ENCODE measurements at places on chromosomes 6 and 20. TPM values are rescaled to one million over a fixed set of nuclear protein-coding genes. Genes with fewer than 3 reads are reported as not detected.

The RIPPLY2 gene
- not detected for total RNA-seq

The EEF1A2 gene
- 20.0 TPM for total RNA-seq

The CD93 gene
- 0.07 TPM for total RNA-seq

- no peak for DNase-seq
Observed at GRCh38 chr6:167571550-167571949, 246.7 kb downstream of the TTLL2 start.

- DNase-seq: no peak
Observed at GRCh38 chr20:63587776-63588591, 13.9 kb upstream of the HELZ2 start.

GRCh38 chr6:6946206-6947155 lies 161.3 kb upstream of the RREB1 start:
- no peak for DNase-seq

- DNase-seq: peak; percentile 83
Observed at GRCh38 chr6:13953061-13953705, 28.4 kb downstream of the RNF182 start.

GRCh38 chr6:78693835-78694234 lies 173.5 kb upstream of the IRAK1BP1 start:
- DNase-seq: no peak

DNA sequence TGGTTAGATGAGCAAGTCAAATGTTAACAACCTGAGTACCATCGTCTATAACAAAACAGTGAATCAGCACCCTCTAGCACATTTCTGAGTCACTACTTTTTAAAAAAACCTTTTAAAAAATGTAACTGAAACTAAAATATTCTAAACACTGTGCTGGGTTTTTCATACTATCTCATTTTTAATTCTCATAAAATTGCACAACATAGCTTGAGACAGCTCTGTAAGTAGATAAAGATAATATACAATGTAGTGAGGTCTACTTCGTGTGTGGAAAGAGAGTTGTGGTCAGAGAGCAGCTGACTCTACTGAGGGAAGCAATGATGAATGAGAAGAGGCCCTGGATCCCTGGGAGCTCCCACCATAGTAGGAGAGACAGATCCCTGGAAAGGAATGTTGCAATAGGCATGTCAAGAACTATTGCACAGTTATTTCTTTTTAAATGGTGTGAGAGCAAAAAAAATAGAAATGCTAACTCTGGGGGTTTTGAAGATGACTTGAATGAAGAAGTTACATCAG lies 13.6 kb upstream of the CALHM6 start:
- peak; percentile 71 for DNase-seq

DNA sequence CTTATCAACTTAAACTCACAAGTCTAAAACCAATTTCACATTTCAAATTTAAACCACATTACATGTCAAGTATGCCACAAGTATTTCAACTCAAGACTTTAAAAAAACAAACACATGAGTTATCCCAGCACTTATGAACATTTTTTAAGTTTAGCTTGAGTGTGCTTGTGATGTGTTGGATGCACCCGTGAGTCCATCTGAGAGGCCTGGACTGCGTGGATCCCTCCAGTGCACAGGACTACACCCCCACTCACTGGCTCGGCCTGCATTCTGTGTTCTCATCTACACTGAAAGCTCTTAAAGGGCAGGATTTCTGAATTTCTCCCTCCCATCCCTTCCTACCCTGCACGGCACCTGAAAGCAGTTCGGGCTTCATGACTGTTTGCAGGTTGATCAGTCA lies 128.8 kb upstream of the CD93 start:
- no peak for DNase-seq

GRCh38 chr20:18431206-18431605 lies 35.6 kb downstream of the DZANK1 start:
- no peak for DNase-seq
